ENCODE measurements at places on chromosomes 3 and 15.

GRCh38 chr3:156376199-156376598 is 178.7 kb downstream of the SSR3 start:
- no peak for DNase-seq

GRCh38 chr15:74132681-74133651 is 2.6 kb downstream of the ISLR2 start:
- DNase-seq = no peak

GRCh38 chr3:119894195-119894594 is 112.3 kb downstream of the NR1I2 start:
- DNase-seq = no peak

DNA sequence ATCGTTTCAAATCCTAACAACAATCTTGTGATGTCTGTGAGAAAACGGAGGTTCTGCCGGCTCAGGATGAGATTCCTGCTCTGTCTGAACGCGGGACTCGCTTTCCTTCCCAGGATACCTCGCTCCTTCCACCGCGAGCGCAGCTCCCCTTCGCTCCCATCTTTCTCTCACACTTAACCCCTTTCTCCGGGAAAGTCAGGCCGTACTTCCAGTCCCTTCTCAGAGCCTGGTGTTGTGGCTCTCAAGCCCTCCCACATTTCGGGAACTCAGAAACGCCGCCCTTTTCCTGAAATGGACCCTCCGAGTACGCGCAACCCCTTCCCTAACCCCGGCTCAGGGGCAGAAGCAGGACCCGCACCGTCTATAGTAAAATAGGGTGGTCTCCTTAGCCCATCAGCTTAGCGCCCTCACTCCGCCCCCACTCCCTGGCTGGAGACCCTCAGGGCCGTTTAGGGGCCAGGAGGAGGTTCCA is 378 bp upstream of the FEM1B start:
- DNase-seq = no peak

- no peak for DNase-seq
Measured at GRCh38 chr3:61638741-61639140, 77.4 kb downstream of the PTPRG start.

GRCh38 chr3:168044049-168044448 is 51.7 kb downstream of the GOLIM4 start:
- no peak for DNase-seq

DNA sequence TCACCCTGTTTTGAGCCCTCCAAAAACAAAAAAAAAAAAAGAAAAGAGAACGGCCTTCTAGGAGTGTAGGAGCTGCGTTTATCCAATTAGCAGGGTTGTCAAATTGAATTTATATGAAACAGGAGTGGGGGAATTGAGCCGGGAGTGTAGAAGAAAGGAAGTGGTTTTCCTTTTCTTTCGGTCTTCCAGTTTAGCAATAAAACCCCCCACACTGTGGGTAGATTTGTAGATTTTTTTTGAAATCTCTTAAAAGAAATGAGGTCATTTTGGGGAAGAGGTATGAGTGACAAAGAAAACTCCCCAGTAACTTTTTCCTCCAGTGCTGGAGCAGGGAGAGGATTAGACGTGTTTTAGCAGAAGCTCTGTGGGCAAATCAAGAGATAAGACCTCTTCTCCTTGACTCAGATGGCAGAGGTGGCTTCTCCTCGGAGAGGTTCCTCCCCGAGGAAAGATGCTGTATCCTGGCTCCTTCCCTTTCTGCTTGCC is 30.8 kb downstream of the BOC start:
- DNase-seq = no peak

- no peak for DNase-seq
Measured at GRCh38 chr3:111915905-111916304, 56.8 kb downstream of the PHLDB2 start.

DNA sequence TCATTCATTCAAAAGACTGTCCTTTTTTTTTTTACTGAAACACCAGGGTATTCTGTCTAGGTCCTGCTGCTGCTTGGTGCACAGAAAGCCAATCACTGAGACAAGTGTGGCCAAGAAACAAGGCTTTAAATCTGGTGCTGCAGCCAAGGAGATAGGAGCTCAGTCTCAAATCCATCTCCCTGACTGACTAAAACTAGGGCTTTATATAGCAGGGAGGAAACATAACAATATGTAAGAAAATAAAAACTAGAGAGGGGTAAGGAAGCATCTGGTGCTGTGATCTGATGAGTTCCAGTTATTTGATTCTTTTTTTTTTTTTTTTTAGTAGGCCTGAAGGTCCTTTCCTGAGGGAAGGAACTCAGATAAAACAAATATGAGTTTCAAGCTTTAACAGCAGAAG is 139.8 kb downstream of the ATG7 start:
- no peak for DNase-seq

DNA sequence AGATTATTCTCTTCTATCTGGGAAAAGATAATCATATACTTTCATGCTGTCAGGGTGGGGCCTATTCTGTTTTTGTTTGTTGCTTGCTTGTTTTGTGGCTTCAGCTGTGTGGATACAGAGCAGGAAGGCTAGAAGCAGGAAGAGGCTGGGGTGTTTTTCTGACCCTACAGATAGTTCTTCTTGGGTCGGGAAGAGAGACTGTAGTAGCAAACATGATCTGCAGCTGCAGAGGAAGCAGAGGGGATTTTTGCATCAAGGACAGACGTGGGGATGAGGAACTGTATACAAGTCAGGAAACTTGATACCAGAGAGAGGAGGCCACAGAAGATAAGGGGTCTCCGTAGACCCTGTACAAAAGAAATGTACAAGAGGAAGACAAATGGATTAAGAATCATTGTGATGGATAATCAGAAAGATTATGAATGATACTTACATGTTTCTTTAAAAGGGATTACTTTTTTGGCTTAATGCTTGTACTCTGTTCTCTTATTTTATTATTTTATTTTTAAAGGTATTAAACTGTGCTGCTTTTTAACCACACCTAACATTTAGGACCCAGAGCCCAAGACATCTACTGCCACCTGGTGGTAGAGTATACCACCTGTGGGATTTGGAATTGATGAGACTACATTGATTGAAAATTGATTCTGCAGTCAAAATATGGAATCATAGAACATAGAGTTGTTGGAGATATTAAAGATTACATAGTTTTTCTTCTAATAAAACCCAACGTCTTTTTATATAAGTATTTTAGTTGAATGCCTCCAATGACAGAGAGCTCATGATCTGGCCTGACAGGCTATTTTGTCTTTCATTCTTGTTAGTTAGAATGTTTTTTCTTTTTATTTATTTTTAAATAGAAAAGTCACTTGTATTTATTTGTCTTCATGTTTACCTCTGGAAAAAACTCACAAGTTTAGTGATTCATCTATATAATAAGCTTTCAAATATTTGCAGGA is 87.3 kb upstream of the ROPN1 start:
- no peak for DNase-seq
